ENCODE measurements at places on chromosomes 7 and 10. TPM values are rescaled to one million over a fixed set of nuclear protein-coding genes. Genes with fewer than 3 reads are reported as not detected.

DNA sequence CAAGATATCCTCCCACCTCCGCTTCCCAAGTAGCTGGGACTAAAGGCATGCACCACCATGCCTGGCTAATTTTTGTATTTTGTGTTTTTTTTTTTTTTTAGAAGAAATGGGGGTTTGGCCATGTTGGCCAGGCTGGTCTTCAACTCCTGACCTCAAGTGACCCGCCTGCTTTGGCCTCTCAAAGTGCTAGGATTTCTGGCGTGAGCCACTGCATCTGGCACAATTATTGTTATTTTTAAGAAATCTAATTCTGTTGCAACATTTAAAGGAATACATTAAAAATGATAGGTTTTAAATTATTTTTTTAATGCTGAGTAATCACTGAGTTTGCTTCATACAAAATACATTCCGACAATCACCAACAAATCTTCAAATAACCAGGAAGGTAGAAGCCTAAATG lies 178.1 kb upstream of the SEMA3E start:
- DNase-seq: no peak
- H3K4me3 ChIP-seq: no peak overlapping the region
- H3K27ac ChIP-seq: no peak overlapping the region
- H3K27me3 ChIP-seq: no peaks in the 10 kb centered on the region
- H3K36me3 ChIP-seq: peaks cover 1% of the 10 kb centered on the region
- H3K4me1 ChIP-seq: no peaks in the 10 kb centered on the region

GRCh38 chr10:124016804-124017375 lies 76.5 kb downstream of the CHST15 start:
- H3K27me3 ChIP-seq: peaks cover 3% of the 10 kb centered on the region
- H3K27ac ChIP-seq: no peak overlapping the region
- peaks cover 7% of the 10 kb centered on the region for H3K4me1 ChIP-seq
- no peak overlapping the region for H3K4me3 ChIP-seq
- peaks cover 35% of the 10 kb centered on the region for H3K36me3 ChIP-seq

GRCh38 chr10:88246675-88247074 lies 336.4 kb downstream of the RNLS start:
- DNase-seq: no peak
- H3K27ac ChIP-seq: peak overlapping the region; percentile 1
- peaks cover 26% of the 10 kb centered on the region for H3K4me1 ChIP-seq
- peaks cover 3% of the 10 kb centered on the region for H3K27me3 ChIP-seq
- H3K4me3 ChIP-seq: no peak overlapping the region
- no peaks in the 10 kb centered on the region for H3K36me3 ChIP-seq

DNA sequence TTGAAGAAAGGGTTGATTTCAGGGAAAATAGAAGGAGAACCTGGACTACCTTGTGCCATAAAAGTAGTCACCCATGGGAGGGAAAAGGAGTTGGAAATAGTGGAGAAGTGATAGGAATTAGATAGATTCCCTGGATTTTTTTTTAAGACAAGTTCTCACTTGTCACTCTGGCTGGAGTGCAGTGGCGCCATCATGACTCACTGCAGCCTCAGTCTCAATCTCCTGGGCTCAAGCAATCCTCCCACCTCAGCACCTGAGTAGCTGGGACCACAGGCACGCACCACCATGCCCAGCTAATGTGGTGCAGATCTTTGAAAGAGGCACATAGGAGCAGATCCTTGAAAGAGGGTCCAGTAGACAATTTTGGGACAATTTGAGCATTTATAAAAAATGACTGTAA lies 9.5 kb upstream of the BLNK start:
- no peak overlapping the region for H3K27ac ChIP-seq
- DNase-seq: no peak
- H3K4me1 ChIP-seq: peaks cover 11% of the 10 kb centered on the region
- H3K27me3 ChIP-seq: no peaks in the 10 kb centered on the region

DNA sequence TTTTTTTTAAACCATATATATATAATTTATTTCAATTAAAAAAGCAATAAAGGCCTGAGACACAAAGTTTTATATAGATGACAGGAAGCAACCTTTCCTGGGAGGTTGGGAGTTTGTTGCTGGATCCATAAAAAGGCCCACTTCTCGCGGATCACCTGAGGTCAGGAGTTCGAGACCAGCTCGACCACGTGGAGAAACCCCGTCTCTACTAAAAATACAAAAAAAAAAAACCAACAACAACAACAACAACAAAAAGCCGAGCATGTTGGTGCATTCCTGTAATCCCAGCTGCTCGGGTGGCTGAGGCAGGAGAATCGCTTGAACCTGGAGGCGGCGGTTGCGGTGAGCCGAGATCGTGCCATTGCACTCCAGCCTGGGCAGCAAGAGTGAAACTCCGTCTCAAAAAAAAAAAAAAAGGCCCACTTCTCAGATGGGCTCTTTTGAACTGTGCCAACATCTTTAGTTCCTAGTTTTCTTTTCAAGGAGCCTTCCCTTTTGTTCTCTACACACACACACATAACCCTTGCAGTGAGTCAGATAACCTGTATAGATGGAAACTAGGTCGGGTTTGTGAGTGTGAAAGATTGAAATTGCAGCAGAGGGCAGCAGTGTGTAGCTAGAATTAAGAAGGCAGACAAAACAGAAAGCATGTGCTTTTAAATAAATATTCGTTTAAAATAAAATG lies 1.2 kb upstream of the SMNDC1 start:
- H3K36me3 ChIP-seq: peaks cover 9% of the 10 kb centered on the region
- no peaks in the 10 kb centered on the region for H3K27me3 ChIP-seq
- peak overlapping the region; percentile 94 for H3K4me3 ChIP-seq
- peaks cover 23% of the 10 kb centered on the region for H3K4me1 ChIP-seq

DNA sequence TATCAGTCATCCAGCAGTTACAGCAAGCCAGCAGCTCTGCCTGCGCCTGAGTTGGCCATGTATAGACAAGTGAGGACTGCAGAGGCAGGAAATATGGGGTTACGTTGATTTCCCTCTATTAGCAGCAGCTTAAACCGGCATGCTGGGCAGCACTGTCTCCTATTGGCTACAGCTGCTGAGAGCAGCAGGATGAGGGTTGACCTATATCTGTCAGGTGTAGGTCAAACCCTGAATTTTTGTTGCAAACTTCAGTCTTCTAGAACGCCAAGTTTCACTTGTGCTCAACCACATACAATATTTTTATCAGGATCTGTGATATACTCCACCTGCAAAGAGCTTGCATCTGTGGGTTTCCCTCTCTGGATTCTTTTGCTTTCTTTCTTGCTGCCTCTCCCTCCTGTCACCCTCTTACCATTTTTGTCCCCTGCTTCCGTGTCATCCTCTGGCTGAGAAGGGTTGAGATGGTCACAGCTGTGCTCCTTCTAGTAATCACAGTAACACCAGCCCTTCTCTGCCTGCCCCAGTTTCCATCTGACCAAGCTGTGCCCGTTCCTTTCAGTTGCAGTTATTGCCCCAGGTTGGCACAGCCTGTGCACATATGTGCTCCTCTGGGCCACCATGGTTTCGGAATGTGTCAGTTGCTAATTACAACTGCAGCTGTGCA lies 23.8 kb upstream of the GLCCI1 start:
- DNase-seq: no peak
- H3K27me3 ChIP-seq: no peaks in the 10 kb centered on the region
- no peak overlapping the region for H3K27ac ChIP-seq

GRCh38 chr10:74922921-74923320 lies 96.5 kb downstream of the KAT6B start:
- peak overlapping the region; percentile 82 for H3K27ac ChIP-seq
- no peak for DNase-seq
- H3K4me3 ChIP-seq: no peak overlapping the region
- peaks cover 59% of the 10 kb centered on the region for H3K4me1 ChIP-seq

DNA sequence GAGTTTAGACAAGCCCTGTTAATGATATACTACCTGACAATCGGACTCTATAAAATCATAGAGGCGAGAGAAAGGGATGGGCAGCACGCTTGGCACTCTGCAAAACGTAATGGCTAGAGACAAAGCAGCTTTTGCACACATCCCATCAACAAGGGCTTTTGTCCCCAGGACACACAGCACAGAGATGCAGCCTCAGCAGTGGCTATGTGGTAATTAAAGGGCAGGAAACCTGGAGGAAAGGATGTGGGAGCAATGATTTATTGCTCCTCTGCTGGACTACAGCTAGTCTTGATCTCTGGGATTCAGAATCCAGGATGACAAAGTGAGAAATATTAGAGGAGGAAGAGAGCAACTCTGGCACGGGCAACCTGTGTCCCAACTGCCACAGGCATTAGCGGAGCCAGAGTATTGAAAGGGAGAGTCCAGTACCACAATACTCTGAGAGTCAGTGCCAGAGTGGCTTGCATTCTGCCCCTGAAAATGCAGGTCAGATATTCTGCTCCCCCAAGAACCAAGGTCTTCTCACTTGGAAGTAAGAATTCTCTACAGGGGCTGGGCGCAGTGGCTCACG lies 96.5 kb downstream of the ARMH3 start:
- H3K27ac ChIP-seq: no peak overlapping the region
- DNase-seq: no peak
- no peaks in the 10 kb centered on the region for H3K27me3 ChIP-seq
- H3K36me3 ChIP-seq: peaks cover 12% of the 10 kb centered on the region
- H3K4me1 ChIP-seq: no peaks in the 10 kb centered on the region

- no peaks in the 10 kb centered on the region for H3K36me3 ChIP-seq
- DNase-seq: no peak
- H3K27ac ChIP-seq: no peak overlapping the region
- H3K27me3 ChIP-seq: peaks cover 22% of the 10 kb centered on the region
These were observed 121.2 kb downstream of the EMX2 start for GRCh38 chr10:117663750-117664149.

- no peak overlapping the region for H3K4me3 ChIP-seq
- no peaks in the 10 kb centered on the region for H3K36me3 ChIP-seq
- no peak for DNase-seq
- H3K27ac ChIP-seq: no peak overlapping the region
These were observed 853.1 kb downstream of the REEP3 start for GRCh38 chr10:64374346-64374745.

- H3K36me3 ChIP-seq: peaks cover 18% of the 10 kb centered on the region
- no peak for DNase-seq
- H3K4me1 ChIP-seq: peaks cover 31% of the 10 kb centered on the region
- no peak overlapping the region for H3K27ac ChIP-seq
These were observed 140.5 kb downstream of the LRRC4 start for GRCh38 chr7:127890726-127891125.

- H3K36me3 ChIP-seq: no peaks in the 10 kb centered on the region
- H3K27ac ChIP-seq: no peak overlapping the region
- peaks cover 12% of the 10 kb centered on the region for H3K27me3 ChIP-seq
- no peak for DNase-seq
- H3K4me1 ChIP-seq: peaks cover 6% of the 10 kb centered on the region
These were observed 148.1 kb upstream of the PCBD1 start for GRCh38 chr10:71036297-71036966.

- H3K4me1 ChIP-seq: peaks cover 16% of the 10 kb centered on the region
- H3K27ac ChIP-seq: no peak overlapping the region
- no peaks in the 10 kb centered on the region for H3K36me3 ChIP-seq
- DNase-seq: peak; percentile 3
- H3K4me3 ChIP-seq: no peak overlapping the region
- H3K27me3 ChIP-seq: peaks cover 8% of the 10 kb centered on the region
These were observed 563.6 kb downstream of the TCERG1L start for GRCh38 chr10:130747946-130748345.

DNA sequence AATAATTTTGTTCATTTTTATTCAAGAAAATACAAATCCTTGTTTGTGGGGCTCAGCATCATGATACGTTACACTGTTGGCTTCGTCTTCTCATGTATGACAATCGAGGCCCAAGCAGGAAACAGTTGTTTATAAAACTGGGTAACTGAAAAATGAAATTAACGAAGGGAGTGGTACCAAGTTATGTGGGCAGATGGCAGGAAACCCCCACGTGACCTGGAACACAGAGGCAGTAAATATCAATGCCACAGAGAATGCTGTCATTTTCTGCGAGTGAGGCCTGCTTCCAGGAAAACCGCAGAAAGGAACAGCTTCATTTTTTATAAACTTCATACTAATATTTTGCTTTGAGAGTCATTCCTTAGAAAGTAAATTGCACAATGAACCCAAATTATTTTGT lies 201.0 kb upstream of the ADARB2 start:
- H3K36me3 ChIP-seq: no peaks in the 10 kb centered on the region
- H3K27ac ChIP-seq: no peak overlapping the region

DNA sequence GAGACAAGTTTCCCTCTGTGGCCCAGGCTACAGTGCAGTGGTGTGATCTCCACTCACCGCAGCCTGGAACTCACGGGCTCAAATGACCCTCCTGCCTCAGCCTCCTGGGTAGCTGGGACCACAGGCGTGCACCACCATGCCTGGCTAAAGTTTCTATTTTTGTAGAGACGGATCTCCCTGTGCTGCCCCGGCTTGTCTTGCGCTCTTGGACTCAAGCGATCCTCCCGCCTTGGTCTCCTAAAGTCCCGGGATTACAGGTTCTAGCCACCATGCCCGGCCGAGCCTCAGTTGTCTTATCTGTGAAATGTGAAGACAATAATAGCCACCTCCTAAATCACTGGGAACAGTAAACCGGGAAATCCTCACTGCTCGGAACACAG lies 88.1 kb downstream of the FOXL3 start:
- H3K27ac ChIP-seq: peak overlapping the region; percentile 22
- peaks cover 4% of the 10 kb centered on the region for H3K36me3 ChIP-seq
- peaks cover 18% of the 10 kb centered on the region for H3K27me3 ChIP-seq
- peaks cover 27% of the 10 kb centered on the region for H3K4me1 ChIP-seq

DNA sequence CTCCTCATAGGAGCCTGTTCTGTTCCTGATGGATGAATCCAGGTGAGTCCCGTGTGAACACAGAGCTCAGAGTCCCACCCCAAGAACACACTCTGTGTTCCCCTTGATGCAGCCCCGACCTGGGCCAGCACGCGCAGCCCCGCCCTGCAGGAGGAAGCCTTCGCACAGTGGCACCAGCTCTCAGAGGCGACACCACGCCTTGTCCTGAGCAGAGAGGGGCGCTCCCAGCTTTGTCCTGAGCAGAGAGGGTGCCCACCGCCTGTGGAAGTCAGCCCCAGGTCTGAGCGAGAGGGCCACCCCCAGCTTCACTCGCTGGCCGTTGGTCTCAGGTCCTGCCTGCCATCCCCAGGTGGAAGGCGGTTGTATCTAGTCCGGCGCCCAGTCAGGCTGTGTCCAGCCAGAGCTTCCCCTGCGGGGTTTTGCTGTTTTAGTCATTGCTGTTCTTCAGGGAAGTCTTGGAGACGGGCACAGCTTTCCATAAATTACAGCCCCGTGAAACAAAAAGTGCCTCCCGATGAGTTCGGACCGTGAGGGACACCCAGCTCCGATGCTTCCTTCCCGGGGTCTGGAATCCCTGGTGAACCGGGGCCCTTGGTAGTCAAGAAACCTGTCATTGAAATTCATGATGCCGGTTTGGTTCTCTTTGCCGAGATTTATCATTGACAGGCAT lies 43.6 kb downstream of the NKX6-2 start:
- no peak for DNase-seq
- no peak overlapping the region for H3K27ac ChIP-seq
- no peaks in the 10 kb centered on the region for H3K36me3 ChIP-seq
- H3K4me3 ChIP-seq: no peak overlapping the region
- H3K27me3 ChIP-seq: no peaks in the 10 kb centered on the region

DNA sequence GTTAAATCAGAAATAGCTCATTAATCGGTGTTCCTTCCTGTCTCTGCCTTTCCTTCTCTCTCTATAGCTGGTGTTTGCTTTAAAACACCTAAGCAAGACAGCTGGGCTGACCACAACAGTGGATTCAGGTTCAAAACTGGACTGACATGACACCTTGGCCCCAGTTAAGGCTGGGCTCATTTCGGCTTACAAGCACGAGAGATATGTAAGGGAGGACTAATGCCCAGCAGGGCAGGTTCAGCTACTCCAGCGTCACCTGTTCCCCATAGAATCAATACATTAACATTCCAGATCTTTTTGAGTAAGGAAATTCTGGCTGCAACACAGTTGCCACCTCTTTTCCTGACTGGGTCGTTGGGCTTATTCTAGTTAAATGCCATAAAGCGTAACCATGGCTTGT lies 323.0 kb upstream of the AOAH start:
- DNase-seq: no peak
- H3K27ac ChIP-seq: no peak overlapping the region
- H3K4me1 ChIP-seq: peaks cover 9% of the 10 kb centered on the region
- no peak overlapping the region for H3K4me3 ChIP-seq

The PHF14 gene
- 71.1 TPM for total RNA-seq

The LDB3 gene
- total RNA-seq: 0.14 TPM

The TRIM50 gene
- not detected for total RNA-seq

The C7orf57 gene
- total RNA-seq: not detected

The TMEM254 gene
- 30.7 TPM for total RNA-seq

Measured in mesothelial cell of epicardium (in vitro differentiated cells).